PC-3 (cell line): ENCODE measurements at places on chromosomes 1 and 21.

DNA sequence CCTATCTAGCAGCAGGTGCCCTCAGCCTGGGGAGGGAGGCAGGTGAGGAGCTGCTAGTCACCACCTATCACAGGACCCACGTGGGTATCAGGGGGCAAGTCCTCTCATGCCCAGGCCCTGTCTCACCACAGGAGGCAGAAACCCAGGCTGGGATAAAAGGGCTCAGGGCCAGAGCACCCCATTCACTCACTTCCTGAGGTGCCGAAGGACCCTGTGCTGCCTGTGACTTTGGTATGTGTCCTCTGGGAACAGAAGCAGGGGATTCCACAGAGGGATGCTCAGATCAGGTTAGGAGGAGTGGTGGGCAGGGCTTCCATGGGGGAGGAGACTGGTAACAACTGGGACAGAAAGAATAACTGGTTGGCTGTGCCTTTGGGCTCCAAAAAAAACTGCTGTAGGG is at the start of gene LCE1E:
Gene LCE1E, plus strand, starts transcription at position 181 of the 400 bp plus-strand sequence. CDS start 1,043 bp downstream, outside the sequence.
- DNase-seq = no peak

- no peak for DNase-seq
Observed at GRCh38 chr1:228548788-228549187, 61.6 kb downstream of the RNF187 start.

DNA sequence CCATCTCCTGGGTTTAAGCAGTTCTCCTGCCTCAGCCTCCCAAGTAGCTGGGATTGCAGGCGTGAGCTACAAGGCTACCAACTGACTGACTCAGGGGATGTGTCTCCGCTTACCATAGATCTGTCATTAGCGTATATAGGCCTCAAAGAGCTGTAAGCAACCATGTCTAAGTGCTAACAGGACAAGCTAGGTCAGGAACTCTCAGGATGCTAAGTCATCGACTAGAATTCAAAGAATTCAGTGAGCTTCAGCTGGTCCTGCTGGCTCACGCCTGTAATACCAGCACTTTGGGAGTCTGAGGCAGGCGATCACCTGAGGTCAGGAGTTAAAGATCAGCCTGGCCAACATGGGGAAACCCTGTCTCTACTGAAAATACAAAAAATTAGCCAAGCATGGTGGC is 29.5 kb downstream of the CAPN2 start:
- DNase-seq = no peak

DNA sequence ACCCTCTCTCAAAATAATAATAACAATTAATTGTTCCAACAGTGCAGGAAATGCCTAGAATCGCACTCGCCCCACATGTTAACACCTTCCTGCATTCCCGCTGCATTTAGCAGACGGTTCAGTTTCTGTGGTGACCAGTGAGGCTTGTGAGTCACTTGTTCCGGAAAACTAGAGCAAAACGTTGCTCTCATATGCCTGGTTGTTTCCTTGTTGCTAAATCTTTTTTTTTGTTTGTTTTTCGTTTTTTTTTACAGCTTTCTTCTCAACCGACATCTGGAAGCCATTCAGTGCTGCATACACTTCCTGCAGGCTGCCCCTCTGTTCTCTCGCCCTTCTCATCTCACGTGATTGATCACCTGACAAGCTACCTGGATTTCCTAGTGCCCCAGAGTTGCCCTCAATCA is 56.9 kb upstream of the TMPRSS2 start:
- peak; percentile 45 for DNase-seq

- DNase-seq = peak; percentile 26
Observed at GRCh38 chr1:203166192-203166940, 9.3 kb downstream of the MYBPH start.
